Spleen (tissue), 13 donors: ENCODE measurements at places on chromosomes 2 and 18.
A peak's percentile ranks its signal among the peaks of the same experiment; 100 is the strongest.

GRCh38 chr2:234388591-234388990, 108.3 kb downstream of the ARL4C start:
- no peak overlapping the region for H3K27ac ChIP-seq
- no peak overlapping the region for H3K4me3 ChIP-seq
- H3K27me3 ChIP-seq = no peaks in the 10 kb centered on the region
- DNase-seq = no peak
- H3K4me1 ChIP-seq = no peaks in the 10 kb centered on the region

DNA sequence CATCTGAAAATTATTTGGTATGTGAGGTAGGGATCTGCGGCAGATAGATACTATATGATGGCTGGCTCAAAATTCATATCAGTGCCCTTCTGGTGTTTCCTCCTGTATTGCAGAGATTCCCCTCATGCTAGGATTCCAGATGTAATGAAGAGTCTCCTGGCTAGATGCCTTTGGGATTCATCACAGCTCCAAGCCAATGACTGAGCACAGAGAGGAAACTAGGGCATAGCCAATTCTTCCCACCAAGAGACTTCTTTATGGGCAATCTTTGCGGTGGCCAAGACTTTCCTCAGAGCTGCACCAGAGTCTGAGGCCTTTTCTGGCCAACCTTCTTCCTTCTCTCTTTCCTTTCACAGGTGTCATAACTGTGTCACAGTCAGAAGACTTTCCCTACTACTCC, 25.5 kb upstream of the CIB4 start:
- H3K4me1 ChIP-seq = no peaks in the 10 kb centered on the region
- DNase-seq = no peak
- no peaks in the 10 kb centered on the region for H3K36me3 ChIP-seq
- H3K27ac ChIP-seq = no peak overlapping the region
- H3K27me3 ChIP-seq = no peaks in the 10 kb centered on the region

DNA sequence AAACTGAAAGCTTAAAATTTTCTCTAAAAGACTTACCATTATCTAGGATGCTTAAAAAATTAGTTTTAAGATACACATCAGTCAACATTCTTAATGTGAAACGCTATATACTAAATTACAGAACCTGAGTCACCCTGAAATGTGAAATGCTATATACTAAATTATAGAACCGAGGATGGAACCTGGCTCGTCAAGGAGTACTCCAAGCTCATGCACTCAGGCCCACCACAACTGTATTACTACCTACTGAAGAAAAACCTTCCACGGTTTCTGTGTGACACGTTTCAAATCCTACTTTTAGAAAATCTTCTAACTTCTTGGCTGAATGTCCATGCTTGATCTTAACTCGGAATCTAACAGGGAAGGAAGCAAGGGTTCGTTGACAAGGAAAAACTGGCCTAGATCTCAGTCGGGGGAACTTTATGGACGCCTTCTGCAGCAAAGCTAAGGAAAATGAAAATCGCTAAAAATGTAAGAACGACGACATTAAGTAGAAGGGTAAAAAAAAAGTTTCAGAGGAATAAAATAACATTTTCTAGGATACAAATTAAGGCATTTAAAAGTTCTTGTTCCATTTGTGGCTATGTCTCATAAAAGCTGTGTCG, 1.4 kb downstream of the PRKD3 start:
- no peaks in the 10 kb centered on the region for H3K27me3 ChIP-seq
- H3K27ac ChIP-seq = peak overlapping the region; percentile 94
- H3K4me1 ChIP-seq = peaks cover 36% of the 10 kb centered on the region
- H3K4me3 ChIP-seq = peak overlapping the region; percentile 56
- no peaks in the 10 kb centered on the region for H3K36me3 ChIP-seq

DNA sequence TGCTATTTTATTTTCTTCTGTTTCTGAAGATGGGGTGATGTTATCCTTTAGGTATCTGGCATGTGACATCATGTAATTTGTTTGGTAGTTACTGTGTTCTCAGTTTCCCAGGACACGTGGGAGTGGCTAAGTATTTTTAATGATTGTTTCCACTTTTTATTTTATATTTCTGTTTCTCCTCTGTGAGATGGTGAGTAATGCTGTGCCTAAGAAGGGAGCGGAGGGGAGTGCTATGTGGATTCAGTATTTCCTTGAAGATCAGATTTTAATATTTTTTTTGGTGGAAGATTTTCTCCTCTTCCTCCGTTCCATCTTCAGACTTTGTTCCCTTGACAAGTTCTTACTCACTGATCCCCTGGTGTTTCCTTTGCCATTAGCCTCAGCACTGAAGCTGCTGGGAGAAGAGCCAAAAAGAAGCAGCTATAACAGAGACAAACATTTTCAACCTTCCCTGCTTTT, 180.0 kb upstream of the MMADHC start:
- no peak for DNase-seq
- H3K27ac ChIP-seq = no peak overlapping the region
- H3K27me3 ChIP-seq = no peaks in the 10 kb centered on the region
- H3K4me1 ChIP-seq = no peaks in the 10 kb centered on the region

GRCh38 chr2:200446612-200447011, 63.3 kb downstream of the KCTD18 start:
- no peak for DNase-seq
- peaks cover 37% of the 10 kb centered on the region for H3K4me1 ChIP-seq
- peaks cover 8% of the 10 kb centered on the region for H3K36me3 ChIP-seq
- H3K27me3 ChIP-seq = no peaks in the 10 kb centered on the region
